Fibroblast of the aortic adventitia (primary cell): ENCODE measurements at places on chromosomes 2 and 18.
A peak's percentile ranks its signal among the peaks of the same experiment; 100 is the strongest.

GRCh38 chr2:235026649-235027557 is 75.1 kb downstream of the SH3BP4 start:
- DNase-seq = peak; percentile 60

DNA sequence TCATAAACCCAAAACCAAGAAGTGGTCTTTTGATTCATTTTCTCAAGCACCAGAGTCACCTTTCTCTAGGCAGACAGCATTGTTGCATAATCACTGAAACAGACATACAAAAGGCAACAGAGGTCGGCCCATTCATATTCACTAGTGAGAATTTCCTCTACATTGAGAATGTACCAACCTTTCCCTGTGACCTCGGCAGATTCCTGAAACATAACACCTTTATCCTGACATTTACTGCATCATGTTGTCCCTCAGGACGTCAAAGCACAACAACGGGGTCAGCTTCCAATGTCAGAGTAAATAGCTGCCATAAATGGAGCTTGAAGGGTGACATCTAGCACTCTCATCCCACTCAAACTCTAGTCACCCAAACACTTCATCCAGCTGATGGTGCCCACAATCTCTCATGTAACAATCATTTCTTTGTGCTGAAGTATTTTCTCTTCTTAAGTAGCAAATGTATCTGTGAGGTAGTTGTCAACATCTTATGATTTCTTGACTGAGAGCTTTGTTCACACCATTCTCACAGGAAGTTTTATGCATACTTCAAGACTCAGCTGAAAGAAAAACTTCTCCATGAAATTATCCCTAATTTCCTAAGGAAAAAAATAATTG is 802.6 kb upstream of the CHAC2 start:
- no peak for DNase-seq

DNA sequence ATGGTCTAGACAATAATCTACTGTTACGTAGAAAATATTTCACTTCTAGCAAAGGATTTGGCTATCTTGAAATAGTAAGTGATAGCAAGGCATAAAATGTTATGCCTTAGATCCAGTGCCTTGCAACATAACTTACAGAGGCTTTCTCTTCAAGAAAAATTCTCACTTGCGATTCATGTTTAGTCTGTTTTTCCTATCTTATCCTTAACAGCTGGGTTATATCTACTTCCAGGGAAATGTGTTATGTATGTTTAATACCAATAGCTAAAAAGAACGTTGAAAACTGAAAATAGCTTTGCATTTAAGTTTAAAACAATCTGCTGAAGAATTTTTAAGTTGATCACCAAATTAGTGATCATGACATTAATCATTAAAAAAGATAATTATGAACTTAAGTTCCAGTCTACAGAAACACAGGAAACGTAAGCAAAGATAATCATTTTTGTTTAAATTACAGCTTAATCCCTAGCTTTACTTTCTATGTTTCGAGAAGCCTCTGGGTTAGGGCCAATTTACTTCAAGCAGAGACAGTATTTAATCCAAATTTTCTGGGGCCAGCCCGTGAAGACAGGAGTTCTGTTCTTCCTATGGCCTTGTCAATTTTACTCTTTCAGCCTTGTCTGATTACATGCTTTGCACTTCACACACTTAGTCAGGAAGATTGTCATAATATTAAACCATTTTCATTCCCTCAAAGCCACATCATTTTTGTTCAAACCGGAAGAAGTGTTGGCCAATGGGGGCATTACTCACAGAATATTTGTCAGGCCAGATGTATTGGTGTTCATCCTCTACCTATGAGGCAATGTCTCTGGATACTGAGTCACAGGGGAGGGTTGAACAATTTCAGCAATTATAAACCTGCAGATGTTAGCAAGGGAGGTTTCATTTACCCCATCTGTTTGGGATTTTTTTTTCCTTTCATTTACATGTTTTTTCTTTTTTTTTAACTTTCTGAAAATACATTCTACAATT is 1132.9 kb upstream of the ZEB2 start:
- DNase-seq = peak; percentile 80

DNA sequence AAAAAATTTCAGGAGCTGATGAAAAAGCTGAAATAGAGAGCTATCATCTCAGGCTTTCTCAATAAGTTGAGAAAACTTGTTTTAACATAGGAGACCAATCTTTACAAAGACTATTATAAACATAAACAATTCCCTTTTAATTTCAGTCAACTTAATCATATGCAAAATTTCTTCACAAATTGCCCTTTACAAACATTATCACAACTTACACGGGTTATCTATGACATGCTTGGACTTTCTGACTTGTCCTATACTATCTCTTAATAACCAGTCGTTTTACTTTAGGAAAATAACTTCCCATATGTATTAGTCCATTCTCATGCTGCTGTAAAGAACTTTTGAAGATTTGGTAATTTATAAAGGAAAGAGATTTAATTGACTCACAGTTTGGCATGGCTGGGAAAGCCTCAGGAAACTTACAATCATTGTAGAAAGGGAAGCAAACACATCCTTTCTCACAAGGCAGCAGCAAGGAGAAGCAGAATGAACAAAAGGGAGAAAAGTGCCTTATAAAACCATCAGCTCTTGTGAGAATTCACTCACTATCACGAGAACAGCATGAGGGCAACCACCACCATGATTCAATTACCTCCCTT is 1583.7 kb upstream of the CELF4 start:
- DNase-seq = no peak

DNA sequence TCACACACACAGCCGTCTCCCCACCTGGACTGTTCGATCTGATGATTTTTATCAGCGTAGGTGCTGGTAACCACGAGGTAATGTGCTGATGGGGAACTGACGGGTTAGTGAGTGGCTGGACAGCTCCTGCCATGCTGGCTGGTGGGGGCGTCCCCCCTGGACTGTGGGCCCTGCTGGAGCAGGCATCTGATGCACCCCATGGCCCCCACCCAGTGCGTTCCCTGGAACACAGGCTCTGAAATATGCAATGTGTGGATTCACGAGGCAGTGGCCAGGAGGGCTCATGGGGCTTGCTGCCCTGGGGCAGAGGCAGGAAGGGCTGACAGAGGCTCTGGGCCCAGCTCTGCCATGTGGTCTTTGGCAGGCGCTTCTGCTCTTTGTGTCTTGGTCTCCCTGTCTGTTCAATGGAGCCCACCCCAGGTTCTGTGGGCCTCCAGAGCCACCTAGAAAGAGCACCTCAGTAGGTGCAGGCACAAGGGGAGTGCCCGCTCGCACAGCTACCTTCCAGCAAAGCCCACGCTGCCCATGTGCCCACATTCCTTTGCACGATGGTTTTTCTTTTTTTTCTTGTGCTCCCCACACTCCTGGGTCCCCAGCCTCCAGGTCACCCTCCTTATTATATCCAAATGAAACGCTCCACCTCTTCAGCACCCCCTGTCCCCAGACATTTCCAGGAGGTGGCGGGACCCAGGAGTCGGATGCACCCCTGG is 10.3 kb upstream of the PXDN start:
- no peak for DNase-seq

DNA sequence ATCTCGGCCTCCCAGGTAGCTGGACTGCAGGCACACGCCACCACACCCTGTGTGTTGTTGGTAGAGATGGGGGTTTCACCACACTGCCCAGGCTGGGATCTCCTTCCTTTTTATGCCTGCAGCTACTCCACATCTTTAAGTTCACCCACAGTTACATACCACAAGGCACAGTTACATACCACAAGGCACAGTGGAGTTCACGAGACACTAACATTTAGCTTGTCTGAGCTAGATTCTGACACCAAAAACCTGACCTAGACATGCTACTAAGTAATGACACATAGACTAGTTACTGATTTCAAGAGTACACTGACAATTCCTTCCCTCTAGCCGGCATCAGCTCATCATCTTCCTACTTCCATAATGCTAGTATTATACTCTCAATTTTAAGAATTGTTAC is 4.3 kb downstream of the POLR2D start:
- DNase-seq = no peak

DNA sequence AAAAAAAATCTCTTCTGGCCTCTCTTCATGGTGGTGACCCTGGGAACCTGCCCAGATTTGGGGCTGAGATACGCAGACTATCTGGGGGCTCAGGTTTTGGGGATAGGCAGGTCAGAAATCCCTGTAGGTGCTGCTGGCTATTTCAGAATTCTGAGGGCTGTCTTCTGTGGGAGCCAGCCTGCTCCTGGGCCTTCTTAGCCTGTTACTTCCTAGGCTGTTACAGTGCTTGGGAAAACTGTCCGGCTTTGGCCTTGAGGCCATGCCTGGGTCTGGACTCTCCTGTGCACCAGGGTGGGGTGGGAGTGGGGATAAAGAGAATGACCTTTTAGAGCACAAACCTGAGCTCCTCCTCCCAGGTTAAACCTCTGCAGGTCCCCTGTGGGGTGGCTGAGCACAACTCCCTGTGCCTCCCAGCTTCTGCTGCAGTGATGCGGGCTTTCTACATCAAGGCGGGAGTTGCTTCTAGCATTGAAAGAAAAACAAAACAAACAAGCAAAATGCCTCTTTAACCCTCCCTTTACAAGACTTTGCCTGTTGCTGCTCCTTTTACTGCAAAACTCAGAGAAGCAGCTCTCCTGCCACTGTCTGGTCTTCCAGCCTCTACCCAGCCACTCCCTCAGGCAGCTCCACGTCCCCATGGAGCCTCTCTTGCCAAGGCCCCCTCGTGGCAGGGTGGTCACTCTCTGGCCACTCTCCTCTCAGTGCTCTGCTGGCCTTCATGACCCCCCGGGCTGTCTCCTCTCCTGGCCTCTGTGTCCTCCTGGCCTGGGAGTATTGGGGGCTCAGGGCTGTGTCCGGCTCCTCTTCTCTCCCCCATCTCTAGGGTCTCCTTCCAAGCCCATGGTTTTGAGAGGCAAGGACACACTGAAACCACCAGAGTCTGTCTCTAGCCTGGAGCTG is 293.0 kb upstream of the HS6ST1 start:
- DNase-seq = no peak

- peak; percentile 51 for DNase-seq
Measured at GRCh38 chr2:162403884-162404283, 60.0 kb downstream of the GCA start.
